ENCODE measurements at places on chromosomes 1 and 21. TPM values are rescaled to one million over a fixed set of nuclear protein-coding genes. Genes with fewer than 3 reads are reported as not detected.

ATP1A4 gene
- not detected for total RNA-seq

CELA3A gene
- not detected for total RNA-seq

- DNase-seq, result no peak
Measured at GRCh38 chr1:188499690-188500089, 1670.9 kb downstream of the PLA2G4A start.

DNA sequence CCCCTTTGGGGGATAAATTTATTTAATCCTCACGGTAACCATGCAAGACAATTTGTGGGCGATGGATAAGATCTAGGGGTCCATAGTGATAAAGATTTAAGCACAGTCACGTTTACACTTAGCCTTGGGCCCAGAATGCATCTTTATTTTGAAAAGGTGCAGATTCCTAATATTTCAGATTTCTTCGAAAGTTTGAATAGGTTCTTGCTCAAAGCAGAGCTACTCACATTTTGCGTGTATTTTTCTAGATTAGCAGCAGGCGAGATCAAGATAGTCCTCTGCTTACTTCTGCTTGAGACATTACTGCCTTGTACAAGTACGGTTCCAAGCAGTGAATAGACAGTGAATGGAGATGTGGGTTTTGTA, 647 bp downstream of the TSEN15 start:
- no peak for DNase-seq

GRCh38 chr1:117580882-117581281, 25.0 kb upstream of the TENT5C start:
- no peak for DNase-seq

DNA sequence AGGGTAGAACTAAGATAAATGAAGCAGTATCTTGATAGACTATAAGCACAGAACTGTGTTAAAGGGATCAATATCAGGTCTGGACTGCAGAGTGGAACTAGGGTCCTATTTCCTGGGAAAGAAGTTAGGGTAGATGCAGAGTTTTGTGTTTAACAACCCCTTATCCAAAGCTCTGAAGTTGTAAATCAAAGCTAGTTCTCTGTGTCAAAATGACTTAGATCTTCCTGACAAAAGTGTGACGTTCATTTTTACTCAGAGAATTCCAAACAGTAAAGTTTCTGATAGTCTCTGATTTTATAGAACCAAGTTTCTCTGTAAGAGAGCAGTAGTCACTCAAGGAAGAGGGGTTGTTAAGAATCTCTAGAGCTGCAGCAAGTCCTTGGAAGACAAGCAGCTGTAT, 8.3 kb downstream of the NUCKS1 start:
- no peak for DNase-seq

DNA sequence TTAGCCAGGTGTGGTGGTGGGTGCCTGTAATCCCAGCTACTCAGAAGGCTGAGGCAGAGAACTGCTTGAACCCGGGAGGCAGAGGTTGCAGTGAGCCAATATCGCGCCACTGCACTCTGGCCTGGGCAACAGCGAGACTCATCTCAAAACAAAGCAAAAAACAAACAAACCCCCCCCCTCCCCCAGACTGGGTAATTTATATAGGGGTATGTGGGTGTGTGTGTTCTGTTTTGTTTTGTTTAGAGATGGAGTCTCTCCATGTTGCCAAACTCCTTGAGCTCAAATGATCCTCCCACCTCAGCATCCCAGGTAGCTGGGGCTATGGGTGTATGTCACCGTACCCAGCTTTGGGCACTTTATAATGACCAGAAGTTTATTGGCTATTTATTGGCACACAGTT, 73.6 kb downstream of the SLC27A3 start:
- no peak for DNase-seq
